T-helper 22 cell (primary cell): ENCODE measurements at places on chromosomes 16 and 17.
A peak's percentile ranks its signal among the peaks of the same experiment; 100 is the strongest.

- DNase-seq: no peak
Measured at GRCh38 chr17:26775219-26775822, 518.6 kb upstream of the WSB1 start.

- DNase-seq: no peak
Measured at GRCh38 chr16:50499254-50499653, 48.9 kb upstream of the NKD1 start.

- DNase-seq: no peak
Measured at GRCh38 chr16:79047337-79047736, 553.2 kb downstream of the MAF start.

DNA sequence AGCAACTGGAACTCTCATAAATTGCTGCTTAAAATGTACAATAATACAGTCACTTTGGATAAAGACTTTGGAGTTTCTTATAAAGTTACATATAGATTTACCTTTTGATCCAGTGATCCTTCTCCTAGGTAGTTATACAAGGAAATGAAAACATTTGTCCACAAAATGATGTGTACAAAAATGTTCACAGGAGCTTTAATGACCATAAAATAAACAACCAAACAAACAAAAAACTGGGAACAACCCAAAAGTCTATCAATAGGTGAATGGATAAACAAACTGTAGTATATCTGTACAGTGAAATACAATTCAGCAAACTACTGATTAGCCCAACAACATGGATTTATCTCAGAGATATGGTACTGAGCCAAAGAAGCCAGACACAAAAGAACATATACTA, 37.6 kb downstream of the TTLL6 start:
- no peak for DNase-seq

GRCh38 chr16:24493821-24494220, 45.5 kb upstream of the RBBP6 start:
- DNase-seq: no peak

GRCh38 chr16:54928411-54929089, 2.1 kb upstream of the IRX5 start:
- DNase-seq: peak; percentile 24

DNA sequence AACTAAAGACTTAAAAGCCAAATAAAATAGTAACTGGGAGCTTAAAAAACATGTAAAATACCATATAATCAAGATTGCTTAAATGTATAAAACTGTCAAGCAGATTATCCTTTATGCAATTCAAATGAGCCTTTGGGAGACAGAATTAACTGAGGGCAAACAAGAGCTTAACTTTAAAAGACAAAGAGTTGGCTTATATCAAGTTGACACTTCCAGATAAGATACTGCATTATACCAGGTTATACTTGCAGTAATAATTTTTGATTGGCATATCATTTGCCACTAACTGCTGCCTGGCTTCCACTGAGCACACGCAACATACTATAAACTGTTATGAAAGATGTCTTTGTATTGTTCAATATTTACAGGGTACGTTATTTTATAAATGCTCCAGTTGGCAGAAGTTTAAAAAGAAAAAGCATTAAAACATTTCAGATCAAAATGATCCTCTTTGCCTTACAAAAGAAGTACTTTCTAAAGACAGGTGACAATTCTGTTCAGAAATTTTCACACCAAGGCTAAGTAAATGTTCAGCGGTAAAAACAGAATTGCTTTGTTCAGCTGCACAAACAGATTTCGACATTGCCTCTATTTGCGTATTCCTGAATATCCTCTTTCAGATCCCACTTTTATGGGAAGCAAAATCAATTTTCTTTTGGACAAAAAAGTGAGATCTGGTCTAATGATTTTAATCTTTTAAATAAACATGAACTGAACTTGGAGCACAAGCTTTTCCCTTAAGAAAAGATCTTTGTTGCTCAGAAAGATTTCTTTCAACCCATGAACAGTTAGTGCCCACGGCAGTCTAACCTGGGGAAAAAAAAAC, 50.7 kb downstream of the TOX3 start:
- DNase-seq: no peak

GRCh38 chr17:2929881-2930533, 133.4 kb downstream of the OR1D5 start:
- DNase-seq: no peak

- no peak for DNase-seq
Measured at GRCh38 chr17:69733171-69734012, 318.9 kb downstream of the MAP2K6 start.

DNA sequence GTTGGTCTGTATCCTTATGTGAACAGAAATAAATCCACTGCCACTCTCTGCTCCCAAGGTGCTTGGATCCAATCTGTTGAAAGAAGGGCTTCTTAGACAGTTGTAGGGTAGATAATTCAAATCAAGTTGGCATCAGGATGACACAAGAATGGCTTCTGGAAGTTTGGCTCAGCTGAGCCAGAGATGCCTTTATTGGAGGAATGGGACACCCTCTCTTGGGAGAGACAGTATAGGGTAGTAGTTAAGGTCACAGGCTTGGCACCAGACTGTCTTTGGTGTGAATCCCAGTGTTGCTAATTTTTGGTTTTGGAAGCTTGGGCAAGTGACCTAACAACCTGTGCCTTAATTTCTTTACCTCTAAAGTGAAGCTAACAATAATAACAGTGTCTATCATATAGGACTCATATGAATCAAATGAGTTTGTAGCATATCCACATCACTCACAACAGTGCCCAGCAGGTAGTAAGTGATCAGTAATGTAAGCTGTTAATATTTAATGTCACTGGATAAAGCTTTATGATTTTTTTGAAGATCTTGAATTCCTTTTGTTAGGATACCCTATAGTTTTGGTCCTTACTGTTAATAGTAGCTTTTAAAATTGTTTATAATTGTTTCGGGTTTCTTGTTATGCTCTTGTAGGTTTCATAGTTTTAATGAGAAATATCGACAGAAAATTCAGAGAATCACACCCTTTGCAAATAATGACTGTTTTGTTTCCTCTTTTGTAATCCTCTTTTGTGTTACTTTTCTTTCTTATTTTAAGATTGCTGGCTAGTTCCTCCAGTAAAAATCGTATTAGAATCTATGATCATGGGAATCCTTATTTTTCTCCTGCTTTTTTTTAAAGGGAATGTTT, 19.1 kb downstream of the ZNRF1 start:
- DNase-seq: no peak

DNA sequence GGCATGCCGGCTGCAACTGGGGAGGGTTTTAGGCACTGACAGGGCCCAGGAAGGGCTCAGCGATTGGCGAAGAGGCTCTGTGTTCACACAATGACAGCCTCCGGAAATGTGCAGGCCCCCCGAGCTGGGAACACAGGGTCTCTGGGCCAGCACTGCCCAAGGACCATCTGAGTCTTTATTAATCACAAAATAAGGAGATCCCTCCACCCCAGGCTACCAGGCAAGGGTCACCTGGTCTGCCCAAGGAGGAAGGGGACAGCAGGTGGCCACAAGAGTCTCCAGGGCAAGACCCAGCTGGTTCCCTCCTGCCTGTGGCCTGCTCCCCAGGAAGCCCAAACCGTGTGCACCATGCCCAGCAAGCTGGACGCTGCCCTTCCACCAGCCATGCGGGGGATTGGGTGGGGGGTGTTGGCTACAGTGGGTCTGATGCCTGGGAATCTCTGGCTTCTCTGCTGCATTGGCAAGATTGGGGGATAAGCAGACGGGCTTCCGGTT, 52.1 kb upstream of the TNRC6C start:
- no peak for DNase-seq

- DNase-seq: no peak
Measured at GRCh38 chr17:57289613-57290012, 33.3 kb downstream of the MSI2 start.

- DNase-seq: no peak
Measured at GRCh38 chr17:10336393-10336792, 36.4 kb downstream of the MYH13 start.

GRCh38 chr17:35988164-35988563, 1.6 kb upstream of the CCL14 start:
- DNase-seq: no peak

GRCh38 chr16:59385491-59385890, 651.4 kb upstream of the GOT2 start:
- no peak for DNase-seq

DNA sequence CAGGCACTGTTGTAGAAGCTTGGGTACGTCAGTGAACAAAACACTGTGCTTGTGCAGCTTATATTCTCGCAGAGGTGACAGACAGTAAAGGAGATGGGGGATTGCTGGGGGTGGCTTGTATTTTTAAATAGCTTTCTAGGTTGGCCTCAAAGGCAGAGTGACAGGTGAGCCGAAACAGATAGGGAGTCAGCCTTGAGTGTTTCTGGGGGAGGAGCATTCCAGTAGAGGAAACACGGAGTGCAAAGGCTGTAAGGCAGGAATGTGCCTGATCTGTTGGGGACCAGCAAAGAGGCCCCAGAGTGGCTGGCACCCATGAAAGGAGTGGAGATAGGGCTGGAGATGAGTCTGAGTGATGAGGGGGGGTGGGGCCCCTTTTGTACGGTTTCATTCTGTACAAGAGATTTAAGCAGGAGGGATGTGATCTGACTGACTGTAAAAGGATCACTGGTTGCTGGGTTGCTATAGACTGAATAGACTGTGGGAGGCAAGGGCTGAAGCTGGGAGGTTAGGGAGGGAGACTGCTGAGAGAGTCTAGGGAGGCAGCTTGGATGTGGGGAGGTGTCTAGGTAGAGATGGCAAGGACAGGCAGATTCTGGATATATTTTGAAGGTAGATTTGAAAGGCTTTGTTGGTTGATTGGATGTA, 15.2 kb downstream of the NUP93 start:
- no peak for DNase-seq

DNA sequence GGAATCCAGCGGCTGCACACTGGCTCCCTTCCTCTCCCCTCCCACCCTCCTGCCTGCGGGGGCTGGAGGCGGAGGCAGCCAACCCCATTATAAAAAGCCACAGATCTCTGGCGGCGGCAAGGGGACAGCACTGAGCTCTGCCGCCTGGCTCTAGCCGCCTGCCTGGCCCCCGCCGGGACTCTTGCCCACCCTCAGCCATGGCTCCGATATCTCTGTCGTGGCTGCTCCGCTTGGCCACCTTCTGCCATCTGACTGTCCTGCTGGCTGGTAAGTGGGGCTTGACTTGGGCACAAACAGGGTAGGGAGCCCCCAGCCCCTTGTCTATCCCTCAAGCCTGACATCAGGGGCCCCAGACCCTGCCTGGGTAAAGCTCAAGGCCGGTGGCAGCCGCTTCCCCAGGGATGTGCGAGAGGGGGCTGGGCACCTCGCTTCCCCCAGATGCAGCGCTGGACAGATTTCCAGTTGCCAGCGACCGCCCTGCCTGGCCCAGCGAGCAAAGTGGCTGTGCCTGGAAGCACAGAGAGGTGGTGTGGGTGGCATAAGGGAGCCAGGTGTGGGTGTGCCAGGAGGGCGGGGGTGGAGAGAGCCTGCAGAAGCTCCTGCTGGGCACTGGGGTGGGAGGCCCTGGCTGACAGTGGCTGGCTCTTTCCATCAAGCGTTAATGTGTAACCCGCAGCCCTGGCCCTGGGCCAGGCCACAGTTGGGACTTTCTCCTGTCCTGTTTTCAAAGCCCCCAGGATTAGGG, at the start of gene CX3CL1:
TSS of gene CX3CL1 (plus strand) at position 119 of the 745 bp plus-strand sequence. CDS start at position 198, 79 bp downstream.
- no peak for DNase-seq

DNA sequence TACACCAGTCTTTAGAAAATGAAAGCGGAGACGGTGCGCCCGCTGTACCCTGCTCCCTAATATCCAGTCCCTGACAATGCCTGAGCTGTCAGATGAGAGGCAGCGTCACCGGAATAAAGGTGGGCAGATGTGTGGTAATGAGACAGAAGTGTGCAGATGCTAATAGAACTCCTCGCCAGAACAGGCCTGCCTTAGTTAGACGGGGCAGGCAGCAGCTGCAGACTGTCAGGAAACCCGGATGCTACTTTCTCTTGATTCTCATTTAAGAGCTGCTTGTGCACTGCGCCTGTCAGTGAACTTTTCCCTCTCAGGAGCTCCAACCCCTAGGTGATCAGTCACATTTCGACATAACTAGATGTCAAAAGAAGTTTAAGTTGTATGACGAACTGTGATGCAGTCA, 221.8 kb upstream of the IRX3 start:
- DNase-seq: no peak

- no peak for DNase-seq
Measured at GRCh38 chr16:80463326-80463725, 77.5 kb upstream of the DYNLRB2 start.

GRCh38 chr17:13484020-13484419, 117.7 kb downstream of the HS3ST3A1 start:
- DNase-seq: no peak

DNA sequence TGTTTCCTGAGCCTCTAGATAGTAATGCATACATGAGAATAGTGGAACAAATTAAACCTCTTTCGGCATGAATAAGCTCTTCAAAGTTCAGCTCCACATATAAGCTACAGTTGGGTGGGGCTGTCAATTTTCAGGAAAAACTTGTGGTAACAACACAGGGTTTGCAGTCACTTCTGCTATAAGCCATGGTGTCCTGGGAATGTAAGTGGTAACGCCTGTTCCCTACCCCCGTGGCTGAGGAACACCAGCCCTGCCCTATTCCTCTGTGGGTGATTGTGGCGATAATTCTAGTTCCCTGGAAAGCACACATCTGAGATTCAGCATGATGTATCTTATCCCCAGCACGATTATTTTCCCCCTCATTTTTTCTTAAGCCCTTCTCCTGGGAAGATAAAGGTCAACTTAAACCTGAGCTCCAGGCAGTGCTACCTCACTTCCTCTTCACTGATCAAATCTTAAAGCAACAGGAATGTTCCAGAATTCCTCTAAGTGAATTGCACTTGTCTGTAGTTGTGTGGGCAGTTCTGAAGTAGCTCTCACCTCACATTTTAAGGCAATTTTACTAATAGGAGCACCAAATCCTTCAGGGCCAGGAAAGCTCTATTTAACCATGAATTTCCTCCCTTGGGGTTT, 500.7 kb upstream of the HSBP1 start:
- DNase-seq: no peak

DNA sequence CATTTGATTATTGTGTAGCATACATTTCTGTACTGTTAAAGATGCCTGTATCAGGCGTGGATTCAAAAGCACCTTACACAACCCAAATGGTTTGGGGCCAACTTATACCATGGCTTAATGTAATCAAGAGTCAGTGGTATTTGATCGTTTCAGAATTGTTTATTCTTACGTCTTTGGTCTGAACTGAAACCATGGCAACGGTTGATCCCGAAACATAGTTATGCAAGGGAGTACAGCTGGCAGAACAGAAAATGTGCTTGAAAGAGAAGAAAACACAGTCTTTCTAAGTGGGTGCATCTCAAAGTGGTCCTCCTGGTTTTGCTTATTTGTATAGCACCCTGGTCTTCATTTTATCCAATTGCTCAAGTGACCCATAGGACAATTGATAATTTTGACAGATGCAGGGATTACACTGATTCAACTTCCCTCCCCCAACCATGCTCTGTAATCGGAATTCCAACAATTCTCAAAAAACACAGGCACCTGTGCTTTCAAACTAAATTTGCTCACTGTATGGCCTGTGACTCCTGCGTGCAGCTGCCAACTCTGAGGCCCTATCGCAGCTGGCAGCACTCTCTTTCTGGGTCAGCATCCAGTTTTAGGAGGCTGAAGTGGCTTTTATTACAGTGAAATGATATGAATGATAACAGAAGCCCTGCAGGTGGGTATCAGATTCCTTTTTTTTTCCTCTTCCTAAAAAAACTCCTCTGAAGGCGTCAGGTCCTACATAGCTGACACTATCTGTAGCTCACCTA, 77.0 kb upstream of the AXIN2 start:
- no peak for DNase-seq

GRCh38 chr17:32551186-32551955, 64.6 kb downstream of the CDK5R1 start:
- DNase-seq: no peak
